SK-N-DZ (cell line): ENCODE measurements at places on chromosomes 6 and 20.

DNA sequence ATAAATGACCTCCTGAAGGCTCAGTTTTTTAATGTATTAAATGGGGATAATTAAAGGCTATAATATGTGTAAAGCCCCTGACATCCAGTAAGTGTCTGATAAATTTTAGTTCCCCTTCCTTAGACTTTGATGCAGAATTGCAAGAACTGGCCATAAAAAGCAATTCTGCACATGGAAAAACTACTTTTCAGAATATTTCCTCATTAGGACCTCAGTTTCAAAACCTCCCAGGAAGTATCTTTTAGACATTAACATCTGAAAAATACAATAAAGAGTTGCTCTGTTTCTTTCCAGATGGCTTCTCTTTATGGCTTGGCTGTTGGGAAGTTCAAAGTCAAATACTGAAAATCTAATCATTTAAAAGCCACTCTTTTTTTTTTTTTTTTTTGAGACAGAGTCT lies 106.3 kb upstream of the ZNF217 start:
- no peak for DNase-seq

DNA sequence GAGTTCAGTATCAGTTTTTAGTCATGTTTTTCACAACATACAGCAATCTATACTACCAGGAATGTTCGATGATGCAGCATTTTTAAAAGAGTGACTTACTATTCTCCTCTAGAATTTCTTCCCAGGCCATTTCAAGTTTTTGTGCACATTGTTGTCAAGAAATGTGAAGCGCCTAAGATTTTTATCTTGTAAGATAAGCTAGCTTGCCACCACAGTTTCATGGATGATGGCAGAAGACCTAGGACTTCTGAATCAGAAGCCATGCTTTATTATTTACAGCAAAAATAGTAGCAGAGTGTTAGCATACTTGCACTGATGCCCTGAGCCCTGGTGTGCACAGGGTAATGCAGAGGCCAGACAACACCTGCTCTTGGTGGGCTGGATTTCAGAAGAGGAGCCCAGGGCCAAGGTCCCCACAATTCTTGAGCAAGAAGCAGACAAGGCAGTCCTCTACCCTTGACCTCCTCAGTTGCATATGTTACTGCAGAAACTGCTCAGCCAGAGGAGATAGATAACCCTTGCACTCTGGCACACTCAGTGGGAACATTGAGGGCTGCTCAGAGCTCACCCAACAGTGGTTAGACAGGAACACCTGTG lies 99.2 kb downstream of the QKI start:
- DNase-seq, result no peak

DNA sequence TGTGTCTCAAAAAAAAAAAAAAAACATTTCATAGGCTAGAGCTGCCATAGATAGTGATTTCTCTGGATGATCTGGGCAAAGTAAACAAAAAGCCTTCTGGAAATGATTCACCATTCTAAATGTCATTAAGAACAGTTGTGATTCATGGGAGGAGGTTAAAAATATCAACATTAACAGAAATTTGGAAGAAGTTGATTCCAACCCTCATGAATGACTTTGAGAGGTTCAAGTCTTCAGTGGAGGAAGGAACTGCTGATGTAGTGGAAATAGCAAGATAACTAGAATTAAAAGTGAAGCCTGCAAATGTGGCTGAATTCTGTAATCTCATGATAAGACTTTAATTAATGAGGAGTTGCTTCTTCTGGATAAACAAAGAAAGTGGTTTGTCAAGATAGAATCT lies 26.8 kb upstream of the MMP24 start:
- no peak for DNase-seq

- peak; percentile 37 for DNase-seq
Measured at GRCh38 chr20:58523072-58523970, 8.1 kb upstream of the APCDD1L start.

GRCh38 chr20:63628246-63628975 lies 1.5 kb upstream of the GMEB2 start:
- DNase-seq, result peak; percentile 87

GRCh38 chr6:144179237-144179636 lies 28.9 kb downstream of the STX11 start:
- DNase-seq, result no peak

DNA sequence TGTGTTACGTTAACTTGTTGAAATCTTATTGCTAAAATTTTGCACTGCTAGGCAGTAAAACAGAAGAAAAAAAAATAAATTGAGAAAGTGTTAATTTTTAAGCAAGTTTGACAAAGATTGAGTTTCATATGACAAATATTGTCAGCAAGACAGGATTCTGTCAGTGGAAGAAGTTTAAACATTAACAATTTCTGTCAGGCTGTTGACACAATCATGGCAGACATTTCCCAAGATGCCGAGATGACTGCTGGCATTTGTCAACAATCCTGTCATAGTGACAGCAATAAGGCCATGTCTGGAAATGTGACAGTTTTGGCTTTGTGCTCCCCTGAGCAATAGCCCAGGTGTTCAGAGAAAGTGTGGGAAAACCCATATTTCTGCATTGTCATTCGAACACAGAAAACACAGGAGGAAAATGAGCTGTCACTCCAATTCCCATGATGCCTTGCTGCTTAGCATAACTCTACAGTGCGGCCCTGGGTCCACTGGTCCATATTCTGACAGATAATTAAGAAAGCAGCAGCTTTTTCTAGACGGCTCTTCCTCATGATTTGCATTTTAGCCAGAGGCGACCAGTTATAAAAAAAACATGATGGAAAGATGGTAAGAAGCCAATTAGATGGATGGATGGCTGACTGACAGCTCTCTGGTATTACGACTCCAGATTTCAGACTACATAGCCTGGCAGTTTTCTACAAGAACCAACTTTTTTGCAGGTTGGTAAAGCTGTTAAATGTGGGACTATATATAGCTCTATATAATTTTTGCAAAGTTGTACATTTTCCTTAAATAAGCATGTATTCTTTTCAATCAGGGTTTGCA lies 43.6 kb upstream of the DEFB112 start:
- DNase-seq, result no peak

DNA sequence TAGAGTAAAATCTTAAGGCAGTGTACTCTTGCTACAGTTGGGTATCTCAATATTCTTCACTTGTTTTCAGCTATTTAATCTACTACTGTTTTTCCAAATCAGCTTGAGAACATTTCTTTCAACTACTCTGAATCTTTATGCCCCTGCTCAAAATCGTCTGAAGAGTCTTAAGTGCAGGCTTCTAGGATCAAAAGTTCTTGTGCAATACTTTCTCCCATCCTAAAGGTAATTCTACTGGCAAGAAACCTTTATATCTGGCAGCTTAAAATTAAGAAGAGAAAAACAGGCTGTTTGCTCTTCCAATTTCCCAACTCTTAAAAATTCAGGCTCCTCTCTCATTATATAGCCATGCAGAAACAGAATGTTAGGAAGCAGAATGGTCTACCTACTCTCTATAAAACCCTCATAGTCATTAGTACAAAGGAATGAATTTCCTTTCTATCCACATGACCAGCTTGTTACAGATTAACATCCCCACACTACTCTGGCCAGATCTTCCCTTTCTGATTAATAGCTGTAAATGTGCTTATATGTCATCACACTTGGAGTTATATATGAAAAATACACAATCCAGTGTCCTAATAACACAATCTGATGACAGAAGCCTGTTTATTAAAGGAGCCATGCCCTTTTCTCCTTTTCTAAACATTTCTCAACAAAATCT lies 122.2 kb upstream of the FAM184A start:
- no peak for DNase-seq

- DNase-seq, result no peak
Measured at GRCh38 chr6:42185597-42185996, 9.2 kb downstream of the GUCA1B start.

- no peak for DNase-seq
Measured at GRCh38 chr6:85644279-85644762, 1.6 kb upstream of the SYNCRIP start.

DNA sequence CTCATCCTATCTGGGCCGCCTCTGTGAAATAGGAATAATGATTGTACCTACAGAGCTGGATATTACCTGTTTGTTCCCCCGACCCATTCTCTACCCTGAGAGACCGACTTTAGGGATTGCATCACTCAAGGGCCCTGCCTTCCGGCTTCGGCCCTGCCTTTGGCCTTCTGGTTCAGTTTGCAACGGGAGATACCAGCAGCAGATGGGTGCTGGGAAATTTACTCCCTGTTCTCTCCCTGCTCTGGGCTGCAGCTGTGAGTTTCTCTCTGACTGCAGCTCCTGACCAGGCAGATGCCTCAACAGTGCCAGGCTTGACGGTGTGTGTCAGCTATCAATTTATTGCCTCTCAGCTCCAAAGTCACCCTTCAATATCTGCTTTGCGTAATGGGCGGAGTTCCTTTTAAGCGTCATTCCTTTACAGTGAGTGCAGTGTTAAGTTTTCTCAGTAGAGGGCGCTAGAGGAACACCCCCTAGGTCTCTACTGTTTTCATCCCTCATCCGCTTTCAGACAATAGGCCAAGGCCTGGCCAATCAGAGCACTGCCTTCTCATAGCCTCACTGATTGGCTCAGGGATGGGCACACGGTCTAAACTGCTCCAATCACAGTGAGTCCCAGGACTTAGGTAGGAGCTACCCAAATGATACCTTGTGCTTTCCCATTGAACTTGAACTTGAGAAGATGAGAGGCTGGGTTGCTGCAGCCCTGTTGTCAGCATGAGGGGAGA lies 30.0 kb downstream of the KCNG1 start:
- DNase-seq, result peak; percentile 79

DNA sequence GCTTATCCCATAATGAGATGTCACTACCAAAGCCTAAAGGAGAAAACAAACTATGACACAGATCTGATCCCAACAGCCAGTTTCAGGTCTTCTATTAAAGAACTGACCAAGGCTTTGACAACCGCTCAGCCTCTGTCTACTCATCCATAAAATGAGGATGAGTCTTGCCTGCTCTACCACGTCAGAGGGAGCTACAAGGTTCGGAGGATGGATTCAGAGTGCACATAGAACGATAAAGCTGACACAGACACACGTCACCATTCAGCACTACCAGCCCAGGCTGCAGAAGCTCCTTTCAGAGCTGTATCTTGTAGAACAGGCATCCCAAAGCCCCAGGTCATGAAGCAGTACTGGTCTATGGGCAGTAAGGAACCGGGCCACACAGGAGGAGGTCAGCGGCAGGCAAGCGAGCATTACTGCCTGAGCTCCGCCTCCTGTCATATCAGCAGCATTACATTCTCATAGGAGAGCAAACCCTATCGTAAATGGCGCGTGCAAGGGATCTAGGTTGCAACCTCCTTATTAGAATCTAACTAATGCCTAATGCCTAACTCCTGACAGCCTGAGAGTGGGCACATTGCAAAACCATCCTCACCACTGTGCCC lies 25.1 kb downstream of the KIF16B start:
- no peak for DNase-seq

DNA sequence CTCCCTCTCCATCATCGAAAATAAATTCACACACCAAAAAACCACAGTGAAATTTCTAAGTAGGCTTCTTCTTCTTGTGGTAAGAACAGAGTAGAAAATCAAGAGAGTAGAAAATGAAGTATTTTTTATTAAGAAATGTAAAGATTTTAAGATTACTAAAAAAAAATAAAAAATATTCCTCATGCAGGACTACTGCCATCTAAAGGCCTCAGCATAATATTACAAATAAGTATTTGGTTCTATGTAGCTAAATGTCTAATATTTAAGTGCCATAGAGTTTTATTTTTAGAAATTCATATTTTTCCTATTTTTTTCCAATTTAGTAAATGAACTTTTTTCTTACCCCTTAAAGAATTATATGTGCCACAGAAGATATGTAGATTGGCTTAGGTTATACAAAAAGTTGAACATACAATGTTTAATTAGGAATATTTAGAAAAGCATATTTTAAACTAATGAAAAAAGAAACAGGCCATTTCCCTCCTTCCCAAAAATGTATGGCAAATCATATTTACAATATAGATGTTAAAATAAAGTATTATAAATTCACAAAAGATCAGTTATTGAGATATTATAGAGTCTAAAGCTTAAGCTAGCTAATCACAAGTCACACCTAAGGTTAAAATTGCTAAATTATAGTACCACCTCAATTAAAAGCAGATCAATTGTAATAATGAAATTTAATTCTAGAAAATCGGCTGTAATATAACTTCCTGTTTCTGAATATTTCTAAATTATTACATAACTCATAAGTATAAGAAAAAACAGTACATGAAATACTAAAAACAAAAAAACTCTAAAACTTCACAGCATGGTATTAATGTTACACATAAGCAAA lies 3.5 kb upstream of the NT5DC1 start:
- DNase-seq, result no peak

DNA sequence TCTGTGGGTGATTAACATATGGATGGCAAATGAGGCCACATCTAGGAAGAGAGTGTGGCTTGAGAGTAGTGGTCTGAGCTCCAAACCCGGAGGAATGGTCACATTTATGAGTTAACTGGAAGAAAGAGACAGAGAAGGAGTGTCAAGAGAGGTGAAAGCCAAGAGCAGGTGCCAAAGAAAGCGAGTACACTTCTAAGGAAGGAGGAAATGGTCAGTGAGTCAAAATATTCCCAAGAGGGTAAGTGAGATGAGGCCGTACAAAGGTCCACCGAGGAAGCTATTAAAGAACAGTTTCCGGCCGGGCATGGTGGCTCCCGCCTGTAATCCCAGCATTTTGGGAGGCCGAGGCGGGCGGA lies 104.5 kb upstream of the RNF24 start:
- DNase-seq, result no peak

DNA sequence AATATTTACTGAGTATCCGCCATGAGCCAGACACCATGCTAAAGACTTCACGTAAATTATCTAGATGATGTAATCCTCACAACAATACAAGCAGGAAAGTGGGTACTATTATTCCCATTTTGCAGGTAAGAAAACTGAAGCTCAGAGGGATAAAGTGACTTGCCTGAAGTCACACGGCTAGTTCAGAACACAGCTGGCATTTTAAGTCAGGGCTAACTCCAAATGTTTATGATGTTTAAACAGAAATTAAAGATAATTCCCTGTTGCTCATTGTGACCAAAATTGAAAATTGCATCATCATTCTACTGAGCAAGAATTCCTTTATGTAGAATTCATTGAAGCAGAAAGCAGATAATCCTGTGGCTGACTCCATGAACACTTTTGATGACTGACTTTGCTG lies 71.3 kb upstream of the STXBP5 start:
- DNase-seq, result no peak

GRCh38 chr6:96795481-96795880 lies 41.8 kb downstream of the GPR63 start:
- DNase-seq, result no peak

DNA sequence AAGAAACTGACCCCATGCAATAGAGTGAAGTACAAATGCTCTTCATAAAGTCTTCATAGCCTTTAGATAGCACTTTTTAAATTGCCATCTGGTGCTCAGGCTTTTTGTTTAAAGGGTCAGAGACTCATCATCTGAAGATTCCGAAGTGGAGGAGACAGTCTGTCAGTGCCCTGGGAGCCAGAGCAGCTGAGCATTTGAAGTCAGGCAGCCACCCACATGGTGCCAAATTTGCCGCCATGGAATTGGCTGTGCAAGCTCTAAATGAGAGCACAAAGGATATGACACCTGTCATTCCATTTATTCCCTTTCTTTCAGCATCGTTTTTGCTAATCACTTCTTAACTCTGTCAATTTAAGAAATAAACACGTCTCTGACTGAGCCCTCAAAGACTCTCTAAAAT lies 32.8 kb upstream of the CEP162 start:
- no peak for DNase-seq
